Activated CD4-positive, alpha-beta T cell treated with anti-CD3 and anti-CD28 coated beads for 36 hours (primary cell): ENCODE measurements at places on chromosomes 2 and 18. TPM values are rescaled to one million over a fixed set of nuclear protein-coding genes. Genes with fewer than 3 reads are reported as not detected.
A peak's percentile ranks its signal among the peaks of the same experiment; 100 is the strongest.

- no peak for DNase-seq
- no peaks in the 10 kb centered on the region for H3K27me3 ChIP-seq
- H3K27ac ChIP-seq = no peak overlapping the region
- no peaks in the 10 kb centered on the region for H3K4me1 ChIP-seq
Measured at GRCh38 chr2:83342860-83343329, 1116.2 kb downstream of the SUCLG1 start.

GRCh38 chr18:62643181-62643580 is 72.2 kb upstream of the PHLPP1 start:
- H3K4me1 ChIP-seq = peaks cover 4% of the 10 kb centered on the region
- DNase-seq = no peak
- H3K27me3 ChIP-seq = peaks cover 8% of the 10 kb centered on the region

DNA sequence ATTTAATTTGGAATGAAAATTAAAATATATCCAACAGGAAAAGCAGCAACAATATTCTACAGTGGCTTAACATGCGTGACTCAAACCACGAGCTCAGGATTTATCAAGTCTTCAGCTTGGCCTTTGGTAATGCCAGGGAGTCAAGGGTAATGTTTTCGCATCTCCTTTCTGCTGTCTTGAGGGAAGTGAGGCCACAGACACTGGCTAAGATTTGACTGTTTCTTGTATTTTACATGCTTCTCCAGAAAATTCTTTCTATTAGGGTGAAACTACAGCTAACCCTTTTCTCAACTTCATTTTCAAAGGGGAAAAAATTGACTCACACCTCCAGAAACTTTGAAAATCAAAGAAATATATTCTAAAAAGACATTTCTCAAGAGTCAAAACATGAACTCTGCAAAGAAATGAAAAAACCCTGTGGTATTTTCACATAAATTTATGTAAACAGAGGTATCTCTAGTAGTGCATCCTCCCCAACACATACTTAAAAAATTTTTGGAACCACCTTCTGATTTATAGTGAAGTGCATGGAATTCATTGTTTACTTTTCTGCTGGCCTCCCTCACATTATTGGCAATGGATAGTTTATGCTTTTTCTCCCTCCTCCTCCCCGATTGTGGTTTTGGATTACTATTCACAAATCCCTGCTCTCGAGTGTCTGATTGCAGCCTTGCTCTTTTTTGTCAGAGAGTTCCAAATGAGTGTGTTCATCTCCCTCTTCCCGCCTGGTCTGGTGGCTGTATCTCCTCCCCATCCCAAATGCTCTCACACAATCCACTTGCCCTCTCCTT is 48.7 kb downstream of the DPP4 start:
- peaks cover 46% of the 10 kb centered on the region for H3K4me1 ChIP-seq
- peak overlapping the region; percentile 17 for H3K27ac ChIP-seq
- no peaks in the 10 kb centered on the region for H3K27me3 ChIP-seq
- H3K4me3 ChIP-seq = no peak overlapping the region
- H3K36me3 ChIP-seq = peaks cover 23% of the 10 kb centered on the region
- no peak for DNase-seq

LRATD1 gene
- total RNA-seq = not detected

DNA sequence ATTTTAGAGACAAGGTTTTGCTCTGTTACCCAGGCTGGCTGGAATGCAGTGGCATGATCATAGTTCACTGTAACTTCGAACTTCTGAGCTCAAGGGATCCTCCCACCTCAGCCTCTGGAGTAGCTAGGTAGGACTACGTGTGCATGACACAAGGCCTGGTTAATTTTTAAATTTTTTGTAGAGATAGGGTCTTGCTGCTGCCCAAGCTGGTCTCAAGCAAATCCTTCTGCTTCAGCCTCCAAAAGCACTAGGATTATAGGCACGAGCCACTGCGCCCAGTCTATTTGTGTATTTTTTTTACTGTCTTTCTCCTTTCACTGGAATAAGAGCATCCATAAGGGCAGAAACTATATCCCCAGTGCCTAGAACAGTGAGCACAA is 89.3 kb downstream of the PLEKHM3 start:
- no peaks in the 10 kb centered on the region for H3K36me3 ChIP-seq
- H3K27ac ChIP-seq = no peak overlapping the region
- H3K4me3 ChIP-seq = no peak overlapping the region
- no peaks in the 10 kb centered on the region for H3K4me1 ChIP-seq

DNA sequence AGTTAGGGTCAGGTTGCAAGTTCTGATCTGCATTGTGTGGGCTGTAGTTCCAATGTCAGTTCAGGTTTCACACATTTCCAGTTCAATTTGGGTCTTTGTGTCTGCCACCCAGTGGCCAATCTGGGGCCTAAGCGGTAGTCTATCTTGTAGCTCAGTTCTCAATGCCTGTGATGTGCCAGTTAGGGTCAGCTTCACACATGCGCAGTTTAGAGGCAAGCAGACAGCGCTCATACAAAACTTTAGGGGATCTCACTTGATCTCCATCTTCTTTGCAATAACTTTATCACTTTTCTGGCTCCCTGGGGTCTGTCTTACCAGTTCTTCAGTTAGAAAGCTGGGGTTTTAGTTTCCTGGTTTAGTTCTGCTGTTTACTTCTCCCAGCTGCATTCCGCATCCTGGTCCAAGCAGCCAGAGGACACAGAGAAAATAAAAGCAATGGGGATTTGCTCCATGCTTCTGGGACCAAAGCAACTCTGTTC is 11.0 kb upstream of the ZNF24 start:
- H3K27ac ChIP-seq = no peak overlapping the region
- peaks cover 3% of the 10 kb centered on the region for H3K4me1 ChIP-seq
- no peaks in the 10 kb centered on the region for H3K27me3 ChIP-seq

TMEM247 gene
- total RNA-seq = not detected

- no peaks in the 10 kb centered on the region for H3K36me3 ChIP-seq
- no peak overlapping the region for H3K27ac ChIP-seq
- no peak for DNase-seq
- H3K4me1 ChIP-seq = no peaks in the 10 kb centered on the region
- H3K4me3 ChIP-seq = no peak overlapping the region
Measured at GRCh38 chr2:161842736-161843433, 218.7 kb downstream of the SLC4A10 start.
